ENCODE measurements at places on chromosomes 1 and 21.

DNA sequence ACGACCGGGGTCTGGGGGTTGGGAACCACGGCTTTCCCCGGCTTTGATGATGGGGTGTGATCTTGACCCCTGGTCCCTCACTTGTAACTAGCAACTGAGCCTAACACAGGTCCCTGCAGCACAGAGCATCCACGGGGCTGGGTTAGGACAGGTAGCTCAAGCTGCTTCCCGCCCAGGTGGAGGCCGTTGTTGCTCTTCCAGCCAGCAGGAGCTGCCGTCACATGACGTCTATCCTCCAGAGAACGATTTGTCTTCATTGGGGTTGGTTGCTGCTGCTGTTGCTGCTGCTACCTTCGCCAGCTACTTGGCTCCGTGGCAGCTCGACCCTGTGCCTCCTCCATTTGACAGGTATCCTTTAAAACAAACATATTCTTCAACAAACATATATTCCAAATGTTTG, 74.3 kb upstream of the ADAR start:
- DNase-seq, result no peak

GRCh38 chr1:204974327-204974726, 68.7 kb upstream of the CNTN2 start:
- no peak for DNase-seq

DNA sequence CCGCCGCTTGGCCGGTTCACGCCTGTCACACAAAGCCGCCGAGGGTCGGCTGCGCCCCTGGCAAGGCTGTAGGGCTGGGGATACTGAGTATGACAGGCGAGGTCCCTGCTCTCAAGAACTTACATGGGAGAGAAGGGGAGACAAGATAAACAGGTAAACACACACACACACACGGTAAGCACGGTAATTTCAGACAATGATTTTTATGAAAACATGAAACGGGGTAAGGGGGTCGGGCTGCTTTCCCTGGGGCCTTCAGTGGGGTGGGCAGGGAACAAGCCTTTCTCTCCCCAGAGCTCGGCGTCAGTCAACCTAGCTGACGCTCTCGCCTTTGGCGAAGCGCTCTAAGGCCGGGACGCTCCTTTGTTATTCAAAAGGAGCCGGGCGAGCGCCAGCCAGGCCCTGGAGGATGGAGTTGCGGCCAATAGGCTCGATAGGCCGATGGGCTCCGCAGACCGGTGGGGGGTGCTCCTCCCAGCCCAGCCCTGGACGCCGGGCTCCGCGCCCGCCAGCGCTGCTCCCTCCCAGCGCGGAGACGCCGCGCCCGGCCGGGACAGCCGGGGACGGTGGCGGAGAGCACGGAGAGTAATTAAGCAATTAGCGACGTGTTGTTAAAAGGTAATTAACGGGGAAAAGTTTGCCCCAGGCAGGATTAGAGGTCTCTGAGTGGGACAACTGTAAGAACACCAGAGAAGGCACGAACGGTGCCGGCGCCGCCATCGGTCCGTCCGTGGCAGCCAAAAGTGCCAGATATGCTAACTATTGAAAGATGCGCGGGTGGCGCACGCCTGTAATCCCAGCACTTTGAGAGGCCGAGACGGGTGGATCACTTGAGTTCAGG, 950 bp upstream of the INKA2 start:
- peak; percentile 21 for DNase-seq

DNA sequence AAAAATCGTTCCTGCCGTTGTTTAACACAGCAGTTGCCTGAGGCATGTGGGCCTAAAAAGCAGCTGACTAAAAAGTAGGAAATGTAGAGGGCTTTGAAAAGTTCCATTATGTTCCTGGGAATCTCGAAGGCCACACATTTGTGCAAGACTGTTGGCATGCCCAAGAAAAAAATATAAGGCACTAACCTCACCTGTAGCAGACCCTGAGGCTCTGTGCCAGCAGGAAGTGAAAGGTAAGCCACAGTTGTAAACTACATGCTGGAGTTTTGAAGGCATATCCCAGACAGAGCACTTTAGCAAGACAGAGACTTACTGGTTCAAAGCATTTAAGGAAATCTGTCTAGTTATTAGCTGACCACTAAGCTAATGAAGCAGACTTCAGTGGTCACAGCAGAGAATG, 52.7 kb downstream of the TRMT1L start:
- DNase-seq, result no peak

- DNase-seq, result no peak
Measured at GRCh38 chr1:206776229-206776628, 3.9 kb upstream of the IL10 start.

GRCh38 chr1:33147997-33148314, 33.9 kb downstream of the TRIM62 start:
- DNase-seq, result no peak

- no peak for DNase-seq
Measured at GRCh38 chr1:117611121-117611601, 5.3 kb downstream of the TENT5C start.

DNA sequence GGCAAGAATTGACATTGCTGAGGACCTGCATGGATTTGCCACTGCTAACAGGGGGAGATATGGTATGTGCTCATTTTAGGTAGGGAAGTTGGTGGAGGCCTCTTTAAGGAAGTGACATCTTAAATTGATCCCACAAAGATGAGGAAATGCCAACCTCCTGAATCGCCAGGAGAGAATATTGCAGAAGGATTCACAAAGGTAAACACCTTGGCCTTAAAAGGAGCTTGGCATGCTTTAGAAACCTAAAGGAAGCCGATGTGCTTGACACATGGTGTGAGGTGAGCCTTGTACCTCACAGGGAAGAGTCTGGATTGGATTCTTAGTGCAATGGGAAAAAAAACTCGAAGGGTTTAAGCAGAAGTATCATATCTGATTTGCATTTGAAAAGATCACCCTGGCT, 470.5 kb upstream of the DAB1 start:
- no peak for DNase-seq
